ENCODE measurements at places on chromosomes 12 and 14.

DNA sequence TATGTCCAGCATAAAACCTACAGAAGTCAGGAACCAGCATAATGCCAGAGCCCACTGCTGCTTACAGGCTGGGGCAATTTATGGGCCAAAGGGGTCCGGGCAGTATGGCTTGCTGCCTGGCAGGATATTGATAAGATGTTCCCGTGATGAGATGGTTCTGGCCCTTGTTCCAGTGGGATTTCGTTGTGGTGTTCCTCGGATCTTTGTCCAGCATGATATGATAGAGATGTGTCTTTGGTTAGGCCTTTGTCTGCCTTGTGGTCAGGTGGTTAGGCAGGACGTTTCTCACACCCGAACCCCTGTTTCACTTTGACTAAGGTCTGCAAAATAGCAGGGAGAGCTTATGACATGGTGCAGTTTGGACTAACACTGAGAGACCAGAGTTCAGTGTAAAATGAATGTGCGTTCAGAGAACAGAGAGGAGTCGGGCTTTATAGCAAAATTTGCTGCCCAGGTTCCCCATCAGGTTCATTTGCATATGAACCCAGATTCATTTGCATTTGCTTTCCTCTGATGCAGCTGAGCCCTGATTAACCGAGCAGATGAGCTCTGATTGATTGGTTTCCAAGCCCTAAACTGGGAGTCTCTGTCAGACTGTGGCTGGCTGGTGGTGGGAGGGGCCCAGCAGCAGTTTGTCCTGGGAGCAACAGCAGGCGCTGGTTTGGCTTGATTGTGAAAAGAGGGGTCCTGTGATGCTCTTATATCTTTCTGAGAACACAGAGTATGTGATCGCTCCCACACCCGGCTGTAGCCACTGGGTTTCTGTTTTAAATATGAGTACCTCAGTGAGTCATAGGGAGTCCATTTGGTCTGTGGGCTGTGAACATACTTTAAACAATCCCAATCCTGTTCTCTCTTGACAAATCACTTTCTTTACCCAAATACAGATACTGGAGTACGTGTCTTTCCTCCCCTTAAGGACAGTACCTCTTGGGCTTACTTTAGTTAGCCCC, 156.3 kb upstream of the PZP start:
- DNase-seq: peak; percentile 46

GRCh38 chr12:117878605-117879004, 90.2 kb downstream of the KSR2 start:
- no peak for DNase-seq

- DNase-seq: no peak
Observed at GRCh38 chr14:96482986-96483385, 19.2 kb upstream of the PAPOLA start.

GRCh38 chr12:84644908-84645307, 267.7 kb downstream of the SLC6A15 start:
- no peak for DNase-seq

DNA sequence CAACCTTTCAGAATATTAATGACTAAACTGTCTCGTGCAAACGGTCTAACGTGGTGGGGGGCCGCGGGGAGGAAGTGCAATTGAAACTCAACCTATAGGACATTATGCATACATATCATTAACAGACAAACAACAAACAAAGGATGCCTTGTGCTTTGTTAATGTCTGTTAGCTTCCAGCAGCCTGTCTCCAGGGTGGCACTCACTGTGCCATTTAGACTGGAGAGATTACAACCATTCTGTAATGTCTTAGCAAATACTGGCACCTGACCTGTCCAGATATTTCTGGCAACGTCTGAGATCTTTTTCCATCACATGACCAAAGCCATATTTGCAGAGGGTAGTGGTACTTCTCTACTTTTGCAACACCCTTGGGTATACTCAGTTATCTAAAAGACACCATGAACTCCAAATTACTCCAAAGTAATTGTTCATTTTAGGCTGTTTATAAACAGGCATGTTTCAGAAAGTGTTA, 11.6 kb downstream of the BHLHE41 start:
- DNase-seq: no peak

DNA sequence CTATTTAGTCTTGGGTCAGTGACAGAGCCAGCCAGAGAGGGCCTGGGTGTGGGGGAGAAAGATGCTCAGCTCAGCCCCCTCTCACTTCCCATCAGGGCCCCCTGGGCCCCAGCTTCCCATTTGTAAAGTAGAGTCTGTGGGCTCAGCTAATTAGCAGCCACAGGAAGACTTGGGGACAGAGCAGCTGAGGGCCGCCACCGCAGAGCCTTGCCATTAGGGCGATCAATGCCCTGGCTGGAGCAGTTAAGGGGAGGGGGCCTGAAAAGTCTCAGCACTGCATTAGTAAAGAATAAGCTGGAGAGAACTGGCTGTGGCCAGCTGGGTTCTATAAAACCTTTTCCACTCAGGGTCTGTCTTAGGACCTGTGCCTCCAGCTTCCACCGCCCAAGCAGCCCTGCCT, 2.7 kb downstream of the PLEKHD1 start:
- no peak for DNase-seq

- no peak for DNase-seq
Observed at GRCh38 chr12:12741660-12742059, 24.5 kb downstream of the CDKN1B start.

DNA sequence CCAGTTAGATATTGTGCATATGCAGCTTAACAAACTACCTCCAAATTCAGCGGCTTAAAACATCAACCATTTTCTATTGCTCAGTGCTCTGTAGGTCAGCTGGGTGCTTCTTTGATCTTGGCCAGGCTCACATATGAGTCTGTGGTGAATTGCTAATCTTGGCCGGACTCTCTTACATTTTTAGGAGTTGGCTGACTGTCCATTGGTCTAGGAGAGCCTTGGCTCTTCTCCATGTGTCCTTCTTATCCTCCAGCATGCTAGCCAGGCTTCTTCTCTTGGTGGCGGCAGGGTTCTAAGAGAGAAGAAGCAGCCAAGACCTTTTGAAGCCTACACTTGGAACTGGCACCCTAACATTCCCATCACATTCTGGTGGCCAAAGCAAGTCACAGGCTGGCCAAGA, 174.3 kb upstream of the PWP1 start:
- DNase-seq: no peak

All from memory B cell (primary cell).